GM12878 (cell line): ENCODE measurements at places on chromosomes 6 and 20. TPM values are rescaled to one million over a fixed set of nuclear protein-coding genes. Genes with fewer than 3 reads are reported as not detected.

The F13A1 gene
- polyA plus RNA-seq = 0.55 and 0.62 TPM in 2 replicates

The TBXT gene
- polyA plus RNA-seq = 0.06 TPM in 1 of 2 replicates, not detected in the other

The TSBP1 gene
- not detected in 2 replicates for polyA plus RNA-seq

The HCK gene
- 16.5 TPM in 2 replicates for polyA plus RNA-seq

The CRISP2 gene
- not detected in 2 replicates for polyA plus RNA-seq
